Stimulated activated CD4-positive, alpha-beta T cell treated with anti-CD3 and anti-CD28 coated beads, Interleukin-1b, Interleukin-23, amount 100 ng/mL, for 24 hours (primary cell): ENCODE measurements at places on chromosomes 2 and 18.

DNA sequence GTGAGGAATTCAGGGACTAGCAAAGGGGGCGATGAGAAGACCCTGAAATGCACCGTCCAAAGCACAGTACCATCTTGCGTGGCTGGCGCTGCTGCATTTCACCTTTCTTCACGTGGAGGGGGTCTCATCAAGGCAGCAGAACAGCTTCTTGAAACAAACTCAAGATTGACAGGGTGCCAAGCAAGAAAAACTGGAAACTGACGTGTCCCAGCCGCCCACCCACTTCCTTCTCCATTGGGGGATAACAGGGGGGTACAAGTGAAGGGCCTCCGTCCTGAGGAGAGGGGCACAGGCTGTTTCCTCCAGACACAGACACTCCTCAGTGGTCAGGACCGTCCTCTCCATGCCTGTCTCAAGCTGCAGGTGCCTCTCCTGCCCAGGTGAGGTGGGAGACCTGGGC is 32.5 kb downstream of the HDAC4 start:
- no peak for DNase-seq

DNA sequence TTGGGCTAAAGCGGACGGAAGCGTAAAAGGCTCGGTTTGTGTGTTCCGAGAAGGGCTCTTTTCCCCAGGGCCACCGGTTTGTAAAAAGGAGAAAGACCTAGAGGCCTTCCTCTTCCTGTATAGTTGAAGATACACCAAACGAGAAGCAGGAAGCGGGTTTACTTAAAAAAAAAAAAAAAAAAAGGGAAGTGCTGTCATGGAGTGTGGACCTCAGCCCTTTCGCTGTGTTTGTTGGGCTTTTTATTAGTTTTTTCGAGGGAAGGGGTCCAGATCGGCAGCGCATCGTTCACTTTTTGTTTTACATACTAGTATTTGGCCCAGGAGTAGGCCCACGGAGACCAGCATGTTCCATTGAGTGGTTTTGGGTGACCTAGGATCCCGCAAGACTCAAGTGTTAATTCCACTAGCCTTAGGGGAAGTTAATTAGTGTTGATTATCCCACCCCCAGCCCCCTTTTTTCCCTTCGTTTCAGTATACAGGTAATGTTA is 676 bp downstream of the ACTR2 start:
- DNase-seq, result no peak

DNA sequence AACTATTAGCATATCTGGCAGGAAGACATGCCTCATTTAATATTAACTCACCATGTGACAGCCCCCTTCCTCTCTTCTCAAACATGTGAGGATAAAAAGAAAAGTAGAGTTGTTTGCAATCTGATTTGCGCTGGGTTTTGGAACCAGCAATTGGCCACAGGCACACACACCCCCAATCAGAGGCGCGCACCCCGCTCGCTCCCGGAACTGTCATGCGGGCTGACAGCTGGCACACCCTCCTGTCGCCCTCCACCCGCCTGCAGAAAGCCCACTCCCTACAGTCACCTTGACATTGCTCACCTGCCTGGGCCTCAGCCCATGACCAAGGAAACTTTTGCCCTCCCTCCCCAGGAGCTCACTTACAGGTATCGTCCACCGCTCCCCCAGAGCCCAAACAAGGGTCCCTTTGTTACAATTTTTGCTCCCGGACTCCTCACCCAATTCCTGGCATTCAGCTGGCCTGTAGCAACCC is 1.1 kb downstream of the COBLL1 start:
- DNase-seq, result no peak

DNA sequence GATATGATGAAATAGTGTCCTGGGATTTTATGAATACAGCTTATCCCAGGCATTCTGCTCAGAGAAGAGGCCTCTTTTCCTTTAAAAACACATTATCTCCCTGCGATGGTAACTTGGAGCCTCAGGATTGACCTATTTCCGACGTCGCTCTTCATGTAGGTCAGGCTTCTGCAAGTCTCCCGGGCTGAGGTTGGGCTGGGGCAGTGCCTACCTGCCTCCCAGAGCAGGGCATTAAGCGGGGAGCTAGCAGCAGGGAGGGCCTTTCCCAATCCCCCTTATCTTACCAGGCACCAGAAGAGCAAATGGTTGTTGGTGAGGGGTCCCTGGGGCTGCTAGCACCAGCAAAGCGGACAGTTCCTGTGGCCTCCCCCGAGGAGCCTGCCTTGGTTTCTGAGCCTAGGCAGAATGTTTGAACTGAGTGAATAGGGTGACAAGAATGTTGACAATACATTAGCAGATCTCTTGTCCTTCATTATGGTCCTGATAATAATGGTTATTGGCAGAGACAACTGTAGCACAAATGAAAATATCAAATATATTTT is 60.2 kb downstream of the TRPM8 start:
- DNase-seq, result no peak

GRCh38 chr18:50863840-50864375 is 15.0 kb upstream of the ME2 start:
- DNase-seq, result no peak

- no peak for DNase-seq
Measured at GRCh38 chr2:199870581-199870980, 19.6 kb upstream of the FTCDNL1 start.

DNA sequence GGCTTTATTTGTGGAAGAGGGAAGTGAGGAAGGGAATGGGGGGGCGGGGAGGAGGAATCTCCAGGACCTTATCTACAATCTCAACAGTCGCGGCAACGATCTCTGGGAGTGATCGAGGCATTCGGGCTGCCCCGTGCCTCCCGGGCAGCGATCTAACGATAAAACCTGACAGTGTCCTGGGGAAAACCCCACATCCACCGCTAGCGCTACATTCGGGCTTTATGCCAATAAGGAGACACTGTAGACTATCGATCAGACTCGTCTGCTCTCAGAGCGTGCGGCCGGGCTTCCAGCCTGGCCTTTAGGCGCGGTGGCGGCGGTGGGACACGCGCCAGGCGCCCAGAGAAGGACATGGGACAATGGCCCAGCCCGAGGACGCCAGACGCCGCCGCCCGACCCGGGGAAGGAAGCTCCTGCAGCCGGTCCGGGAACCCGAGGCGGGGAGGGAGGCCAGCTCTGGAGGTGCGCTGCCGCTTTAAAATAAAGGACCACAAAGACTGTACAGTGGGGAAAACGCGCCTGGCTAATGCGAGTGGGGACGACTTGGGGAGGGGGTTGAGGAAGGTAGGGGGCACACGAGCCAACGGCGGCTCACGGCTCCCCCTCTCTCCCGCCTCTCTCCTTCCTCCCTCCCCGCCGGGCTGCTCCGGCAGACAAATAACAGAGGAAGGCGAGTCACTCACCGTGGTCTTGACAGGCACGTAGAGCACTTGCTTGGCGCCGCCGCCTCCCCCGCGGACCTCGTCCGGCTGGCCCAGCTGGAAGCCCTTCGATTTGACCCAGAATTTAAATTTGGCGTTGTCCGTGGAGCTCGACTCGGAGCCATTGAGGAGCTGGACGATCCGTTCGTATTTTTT is 2.2 kb downstream of the NOL4 start:
- DNase-seq, result no peak
